ENCODE measurements at places on chromosomes 5 and 9.

GRCh38 chr9:89641980-89642379, 37.2 kb downstream of the GADD45G start:
- DNase-seq, result no peak

- DNase-seq, result no peak
Observed at GRCh38 chr9:130321539-130321938, 56.0 kb downstream of the HMCN2 start.

GRCh38 chr9:38066197-38066913, 2.7 kb downstream of the SHB start:
- no peak for DNase-seq

GRCh38 chr5:155019601-155020226, 6.2 kb downstream of the KIF4B start:
- no peak for DNase-seq

DNA sequence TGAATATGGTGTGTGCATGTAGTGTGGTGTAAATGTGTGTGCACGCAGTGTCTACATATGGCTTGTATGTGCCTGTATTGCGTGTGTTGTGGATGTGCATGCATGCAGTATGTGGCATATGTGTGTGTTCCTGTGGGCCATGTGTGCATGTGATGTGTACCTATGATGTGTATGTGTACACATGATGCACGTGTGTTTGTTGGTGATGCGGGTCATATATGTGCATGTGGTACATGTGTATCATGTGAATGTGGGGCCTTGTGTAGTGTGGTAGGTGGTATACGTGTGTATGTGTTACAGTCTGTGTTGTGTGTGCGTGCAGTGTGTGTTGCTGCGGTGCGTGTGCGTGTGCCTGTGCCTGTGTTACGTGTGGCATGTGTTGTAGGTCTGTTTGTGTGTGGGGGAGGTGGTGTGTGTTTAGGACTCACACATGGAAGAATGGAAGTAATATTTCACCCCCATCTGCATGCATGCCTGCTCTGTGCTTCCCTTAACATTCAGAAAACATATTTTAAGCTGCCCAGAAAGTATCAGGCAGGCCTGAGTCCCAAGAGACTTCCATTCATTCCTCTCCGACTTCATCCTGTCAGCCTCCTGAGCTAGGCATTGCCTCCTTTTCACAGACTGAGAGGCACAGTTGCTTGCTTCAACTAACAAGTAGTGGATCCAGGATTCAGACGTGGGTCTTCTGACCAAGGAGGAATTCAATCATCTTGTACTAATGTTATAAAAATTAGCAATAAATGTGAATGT, 55.4 kb upstream of the RUFY1 start:
- no peak for DNase-seq

- no peak for DNase-seq
Observed at GRCh38 chr9:92740446-92740961, 24.1 kb downstream of the BICD2 start.

- no peak for DNase-seq
Observed at GRCh38 chr5:39519566-39520231, 94.9 kb upstream of the DAB2 start.

- DNase-seq, result no peak
Observed at GRCh38 chr5:131460867-131461572, 174.0 kb downstream of the RAPGEF6 start.

DNA sequence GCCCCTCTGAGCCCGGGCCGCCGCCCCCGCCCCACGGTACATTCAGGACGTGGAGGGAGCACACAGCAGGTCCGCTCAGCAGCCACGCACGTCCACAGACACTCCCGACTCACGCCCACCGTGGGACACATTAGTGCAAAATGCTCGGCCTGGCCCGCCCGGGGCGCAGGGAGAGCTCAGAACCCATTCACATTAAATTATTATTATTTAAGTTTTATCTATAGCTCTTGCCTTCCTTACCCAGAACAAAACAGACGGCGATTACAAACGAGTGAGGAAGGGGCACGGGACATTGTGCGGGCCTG, 47.5 kb upstream of the UBAC1 start:
- DNase-seq, result no peak

All from CD4-positive, alpha-beta memory T cell (primary cell).